Stimulated activated CD8-positive, alpha-beta memory T cell treated with anti-CD3 and anti-CD28 coated beads, Interleukin-15, amount 100 ng/mL, for 24 hours (primary cell): ENCODE measurements at places on chromosomes 2 and 18.

DNA sequence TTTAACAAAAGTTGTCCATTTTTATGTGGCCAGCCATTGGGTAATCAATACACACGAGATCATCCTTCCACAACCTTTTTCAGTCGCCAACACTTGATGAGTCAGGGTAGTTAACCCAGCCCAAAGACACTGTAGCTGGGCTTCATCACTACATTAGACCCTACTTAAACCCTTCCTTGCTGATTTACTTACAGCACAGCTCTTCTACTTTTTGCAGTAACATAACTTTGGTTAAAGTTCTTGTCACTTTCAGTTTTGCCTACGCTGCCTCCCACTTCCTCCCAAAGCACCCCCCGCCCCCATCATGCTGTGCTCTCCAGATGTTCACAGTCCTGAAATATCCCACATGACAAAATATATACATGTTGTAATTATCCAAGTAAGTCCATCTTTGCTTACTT, 103.6 kb downstream of the CDK15 start:
- DNase-seq = no peak

- DNase-seq = no peak
Observed at GRCh38 chr2:60311524-60311923, 241.9 kb downstream of the BCL11A start.

DNA sequence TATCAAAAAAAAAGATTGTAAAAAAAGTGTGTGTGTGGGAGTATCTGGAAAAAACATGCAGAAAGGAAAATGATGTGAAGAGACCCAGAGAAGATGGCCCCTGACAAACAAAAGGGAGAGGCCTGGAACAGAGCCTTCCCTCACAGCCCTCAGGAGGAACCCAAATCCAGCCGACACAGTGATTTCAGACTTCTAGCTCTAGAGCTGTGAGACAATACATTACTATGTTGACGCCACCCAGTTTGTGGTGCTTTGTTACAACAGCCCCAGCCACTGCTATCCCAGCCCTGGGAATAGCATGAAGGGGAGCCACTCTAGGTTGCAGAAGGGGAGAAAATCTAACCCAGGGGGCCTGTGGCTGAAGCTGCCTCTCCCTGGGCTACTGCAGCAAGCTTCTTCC, 59.0 kb upstream of the ZBTB7C start:
- DNase-seq = no peak

DNA sequence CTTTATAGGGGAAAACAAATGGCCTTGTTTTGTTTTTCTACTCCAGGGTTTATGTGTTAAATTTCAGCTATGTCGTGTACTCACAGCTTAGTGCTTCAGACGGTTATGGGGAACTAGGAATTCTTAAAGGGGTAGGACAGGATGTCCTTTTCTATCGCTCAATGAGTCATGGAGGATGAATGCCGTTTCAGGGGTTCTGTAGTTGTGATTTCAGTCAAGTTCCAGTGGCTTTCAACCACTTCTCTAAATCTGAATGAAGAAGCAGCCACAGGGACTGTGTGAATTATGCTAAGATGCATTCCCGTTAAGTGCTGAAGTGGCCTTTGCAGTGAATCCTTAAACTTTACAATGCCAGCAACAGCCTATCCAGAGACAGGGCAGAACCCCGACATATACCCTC, 1231.7 kb upstream of the ZEB2 start:
- DNase-seq = no peak

DNA sequence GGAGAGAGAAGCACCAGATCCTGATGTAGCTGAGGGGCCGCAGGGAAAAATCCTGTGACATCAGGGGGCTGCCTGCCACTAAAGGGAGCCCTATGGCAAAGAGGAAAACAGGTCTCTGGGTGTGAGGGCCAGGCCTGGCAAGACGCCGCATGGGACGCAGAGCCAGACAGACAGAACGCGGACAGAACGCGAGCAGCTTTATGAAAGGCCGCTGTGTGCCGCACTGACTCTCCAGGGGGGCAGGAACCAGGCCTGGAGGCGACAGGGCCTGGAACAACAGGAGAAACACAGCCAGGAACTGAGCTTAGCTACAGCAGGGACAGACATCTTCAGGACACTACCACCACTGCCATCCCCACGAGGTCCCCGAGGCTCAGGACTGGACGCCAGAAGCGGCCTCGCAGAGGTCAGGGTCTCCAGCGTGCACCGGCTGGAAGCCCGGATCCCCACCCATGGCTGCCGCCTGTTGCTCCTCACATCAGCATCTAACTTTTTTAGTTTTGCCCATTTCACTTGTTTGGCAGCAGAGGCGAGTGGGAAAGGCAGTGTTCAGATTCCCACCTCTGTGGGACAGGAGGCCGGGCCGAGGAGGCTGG, 131.6 kb downstream of the VAPA start:
- no peak for DNase-seq

GRCh38 chr2:95159690-95160449, at the start of gene ZNF514:
TSS of gene ZNF514 (minus strand) at chr2:95159848. CDS start at chr2:95153253, 6,595 bp downstream.
- DNase-seq = peak; percentile 53

DNA sequence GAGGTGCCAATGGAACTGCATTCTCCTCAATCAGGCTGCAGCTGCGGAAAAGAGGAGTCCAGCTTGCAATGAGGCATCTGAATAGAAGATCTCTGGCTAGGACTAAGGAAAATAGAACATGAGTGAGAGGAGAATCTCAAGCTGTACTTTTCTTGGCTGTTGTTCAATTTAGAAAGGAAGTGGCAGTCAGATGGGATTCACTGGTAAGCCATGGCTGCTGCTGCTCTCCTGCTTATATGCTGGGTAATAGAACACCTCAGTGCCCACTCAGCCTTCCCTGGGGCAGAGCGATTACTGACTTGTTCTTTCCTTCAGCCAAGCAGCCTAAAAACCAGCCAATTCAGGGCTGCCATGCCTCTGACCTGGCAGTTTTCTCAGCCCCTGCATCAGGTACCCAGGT, 17.6 kb upstream of the CHST9 start:
- DNase-seq = no peak

DNA sequence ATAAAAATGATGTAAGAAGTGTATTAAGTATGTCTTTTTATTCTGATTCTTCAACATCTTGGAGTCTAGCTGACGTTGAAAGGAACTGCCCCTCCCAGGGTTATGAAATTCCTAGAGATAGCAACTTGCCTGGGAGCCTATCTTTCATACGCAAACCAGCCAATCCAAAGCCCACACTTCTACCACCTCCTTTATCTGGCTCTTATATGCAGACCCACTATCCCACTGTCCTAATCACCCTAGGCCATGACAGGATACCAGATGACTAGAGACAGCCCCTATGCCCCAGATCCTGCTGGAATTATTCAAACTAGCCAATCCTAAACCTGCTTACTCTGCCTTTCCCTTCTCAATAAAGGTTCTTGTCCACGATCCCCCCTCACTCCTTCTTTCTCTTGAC, 11.8 kb upstream of the CDC42EP3 start:
- no peak for DNase-seq

- DNase-seq = no peak
Observed at GRCh38 chr2:144343145-144343544, 176.8 kb downstream of the ZEB2 start.

GRCh38 chr2:99156891-99157290, 2.1 kb downstream of the LIPT1 start:
- no peak for DNase-seq

- no peak for DNase-seq
Observed at GRCh38 chr2:186780701-186781316, 68.2 kb downstream of the ZSWIM2 start.

- no peak for DNase-seq
Observed at GRCh38 chr2:238239543-238239862, 335 bp downstream of the HES6 start.

DNA sequence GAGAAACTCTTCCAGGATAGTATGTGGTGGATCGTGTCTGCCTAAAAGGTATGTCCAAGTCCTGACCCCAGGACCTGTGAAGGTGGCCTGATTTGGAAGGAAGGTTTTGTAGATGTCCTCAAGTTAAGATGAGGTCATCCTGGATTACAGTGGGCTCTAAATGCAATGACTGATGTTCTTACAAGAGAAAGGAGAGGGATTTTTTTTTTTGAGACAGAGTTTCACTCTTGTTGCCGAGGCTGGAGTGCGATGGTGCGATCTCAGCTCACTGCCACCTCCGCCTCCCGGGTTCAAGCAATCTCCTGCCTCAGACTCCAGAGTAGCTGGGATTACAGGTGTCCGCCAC, 19.9 kb downstream of the MBP start:
- DNase-seq = no peak

- no peak for DNase-seq
Observed at GRCh38 chr18:74623047-74623816, 25.6 kb downstream of the ZNF407 start.
